Activated CD4-positive, alpha-beta T cell treated with anti-CD3 and anti-CD28 coated beads, Interleukin-10, Interleukin-2, amounts not matched to agents 100 ng/mL and 50 ng/mL, durations not matched to agents 16 hours and 8 hours (primary cell): ENCODE measurements at places on chromosomes 1 and 21.

DNA sequence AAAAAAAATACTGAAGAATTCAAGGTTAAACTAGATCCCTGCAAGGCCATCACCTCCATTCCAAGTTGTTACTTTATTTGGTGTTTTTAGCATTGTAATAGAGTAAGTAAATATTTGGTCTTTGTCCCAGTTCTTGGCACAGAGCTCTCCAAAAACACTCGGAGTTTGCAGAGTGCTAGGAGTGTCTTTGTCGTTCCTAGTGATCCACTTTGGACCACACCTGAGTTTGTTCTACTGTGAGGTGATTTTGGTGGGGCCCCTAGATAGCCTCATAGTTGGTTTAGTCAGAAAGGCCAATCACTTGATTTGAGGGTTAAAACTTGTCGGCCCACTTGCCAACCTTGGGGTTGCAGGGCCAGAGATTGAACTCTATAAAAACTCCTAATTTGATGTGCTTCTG is 25.6 kb downstream of the SYNC start:
- DNase-seq: no peak

GRCh38 chr1:60402816-60403215 is 329.2 kb upstream of the C1orf87 start:
- no peak for DNase-seq

GRCh38 chr1:183331091-183331742 is 87.0 kb downstream of the NMNAT2 start:
- no peak for DNase-seq

- no peak for DNase-seq
Measured at GRCh38 chr1:5311147-5311546, 656.7 kb downstream of the AJAP1 start.

- no peak for DNase-seq
Measured at GRCh38 chr1:81714636-81715035, 86.1 kb upstream of the ADGRL2 start.

- DNase-seq: no peak
Measured at GRCh38 chr1:55055084-55055882, 15.9 kb downstream of the PCSK9 start.

DNA sequence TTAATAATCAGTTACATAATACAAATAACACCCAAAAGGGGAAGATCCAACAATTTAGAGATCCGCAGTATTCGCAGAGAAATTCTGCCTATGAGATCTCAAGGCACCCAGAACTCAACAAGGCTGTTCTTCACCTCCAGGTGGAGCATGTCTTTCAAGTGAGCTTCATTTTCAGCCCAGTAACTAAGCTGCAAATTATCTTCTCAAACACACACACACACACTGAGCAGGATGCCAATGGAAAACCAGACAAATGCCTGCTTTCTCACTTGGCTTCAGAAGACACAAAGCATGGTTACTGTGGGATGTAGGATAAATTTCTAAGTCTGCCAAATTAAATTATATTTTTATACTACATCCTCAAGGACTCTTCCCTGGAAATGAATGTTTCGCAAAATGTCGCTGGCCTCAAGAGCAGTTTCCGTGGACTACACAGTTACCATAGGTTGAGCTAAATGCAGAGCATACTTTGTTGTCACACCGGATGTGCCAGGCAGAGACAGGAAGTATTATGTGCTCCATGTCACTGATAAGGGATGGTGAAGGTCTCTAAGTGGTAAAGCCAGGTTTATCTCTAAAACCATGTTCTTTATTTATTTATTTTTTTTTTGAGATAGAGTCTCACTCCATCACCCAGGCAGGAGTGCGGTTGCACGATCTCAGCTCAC is 30.3 kb downstream of the UBR4 start:
- DNase-seq: peak; percentile 55

DNA sequence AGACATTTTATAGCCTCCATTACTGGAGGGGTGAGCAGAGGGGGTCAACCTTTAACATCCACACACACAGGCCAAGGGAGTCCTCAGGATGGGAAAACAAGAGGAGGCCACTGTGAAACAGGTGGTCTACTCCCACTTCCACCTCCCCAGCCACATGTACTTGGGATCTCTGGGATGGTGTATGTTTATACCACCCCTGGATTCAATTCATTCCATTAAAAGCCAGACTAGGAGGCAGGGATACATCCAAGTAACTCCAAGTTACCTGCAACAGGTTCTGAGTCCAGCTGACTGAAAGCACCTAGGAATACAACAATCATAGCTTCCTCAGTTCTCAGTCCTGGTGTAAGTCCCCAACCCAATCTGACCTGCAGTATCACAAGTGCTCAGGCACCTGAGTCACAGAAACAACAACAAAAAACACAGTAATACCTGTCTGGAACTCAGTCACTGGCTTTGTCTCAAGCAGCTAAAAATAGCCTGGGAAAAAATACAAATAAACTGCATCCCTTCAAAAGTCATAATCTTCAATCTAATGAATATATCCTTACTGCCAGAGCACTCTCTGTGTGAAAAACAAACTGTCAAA is 9.8 kb downstream of the ERI3 start:
- DNase-seq: no peak

- DNase-seq: peak; percentile 30
Measured at GRCh38 chr1:19336543-19336942, 24.4 kb downstream of the SLC66A1 start.

- no peak for DNase-seq
Measured at GRCh38 chr1:17089506-17089905, 29.7 kb downstream of the PADI2 start.

GRCh38 chr1:39795651-39796050 is 7.0 kb upstream of the BMP8B start:
- no peak for DNase-seq

- no peak for DNase-seq
Measured at GRCh38 chr1:3703786-3704371, 48.4 kb upstream of the CCDC27 start.

DNA sequence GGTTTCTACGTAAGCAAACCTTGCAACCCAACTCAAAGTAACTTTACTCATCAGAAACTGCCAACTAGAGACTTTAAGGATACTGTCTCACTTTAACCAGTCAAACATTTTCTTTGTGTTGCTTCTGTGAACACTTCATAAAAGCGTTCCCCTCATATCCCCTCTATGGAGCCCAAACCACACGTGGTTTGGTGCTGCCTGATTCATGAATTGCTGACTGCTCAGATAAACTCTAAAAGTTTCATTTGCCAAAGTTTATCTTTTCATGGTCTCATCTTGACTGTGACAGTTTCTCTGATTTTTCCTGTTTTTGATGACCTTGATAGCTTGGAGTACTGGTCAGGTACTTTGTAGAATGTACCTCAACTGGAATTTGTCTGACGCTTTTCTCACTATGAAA is 14.6 kb upstream of the RWDD3 start:
- DNase-seq: no peak

GRCh38 chr1:76465030-76465429 is 390.5 kb downstream of the ST6GALNAC3 start:
- peak; percentile 7 for DNase-seq

DNA sequence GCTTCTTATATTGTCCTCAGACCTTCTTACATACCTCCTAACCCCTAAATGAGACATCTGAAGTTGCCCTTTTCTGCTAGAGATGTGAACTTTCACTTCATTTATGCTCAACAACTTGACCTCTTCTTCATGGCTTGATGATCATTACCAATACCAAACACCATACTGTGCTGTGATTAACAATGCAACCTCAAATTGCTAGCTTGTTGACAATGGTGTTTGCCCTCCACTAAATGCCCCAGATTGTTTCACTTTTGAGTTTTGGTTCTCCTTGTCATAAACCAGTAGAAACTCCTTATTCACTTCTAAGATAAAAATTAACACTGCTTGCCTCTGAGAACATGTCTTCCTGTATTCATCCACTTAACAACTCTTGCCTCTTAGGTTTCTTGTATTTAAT is 5.6 kb downstream of the JAK1 start:
- peak; percentile 70 for DNase-seq

GRCh38 chr1:234771642-234772344 is 161.8 kb upstream of the IRF2BP2 start:
- DNase-seq: no peak

GRCh38 chr1:13642306-13643004 is 57.5 kb upstream of the PRDM2 start:
- DNase-seq: no peak
